ENCODE measurements at places on chromosomes 6 and 20.

- DNase-seq, result peak; percentile 41
These were observed 315.9 kb downstream of the TFAP2A start for GRCh38 chr6:10098756-10099528.

GRCh38 chr6:38564301-38564700, 75.4 kb downstream of the BTBD9 start:
- DNase-seq, result no peak

DNA sequence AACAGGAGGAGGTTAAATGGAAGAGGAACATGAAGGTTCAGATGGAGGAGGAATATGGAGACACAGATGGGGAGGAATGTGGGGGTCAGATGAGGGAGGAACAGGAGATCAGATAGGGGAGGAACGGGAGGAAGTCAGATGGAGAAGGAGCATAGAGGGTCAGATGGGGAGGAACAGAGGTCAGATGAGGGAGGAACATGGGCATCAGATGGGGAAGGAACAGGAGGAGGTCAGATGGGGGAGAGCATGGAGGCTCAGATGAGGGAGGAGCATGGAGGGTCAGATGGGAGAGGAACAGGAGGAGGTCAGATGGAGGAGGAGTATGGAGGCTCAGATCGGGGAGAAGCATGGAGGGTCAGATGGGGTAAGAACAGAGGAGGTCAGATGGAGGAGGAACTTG, 290.6 kb downstream of the BMP7 start:
- DNase-seq, result no peak

DNA sequence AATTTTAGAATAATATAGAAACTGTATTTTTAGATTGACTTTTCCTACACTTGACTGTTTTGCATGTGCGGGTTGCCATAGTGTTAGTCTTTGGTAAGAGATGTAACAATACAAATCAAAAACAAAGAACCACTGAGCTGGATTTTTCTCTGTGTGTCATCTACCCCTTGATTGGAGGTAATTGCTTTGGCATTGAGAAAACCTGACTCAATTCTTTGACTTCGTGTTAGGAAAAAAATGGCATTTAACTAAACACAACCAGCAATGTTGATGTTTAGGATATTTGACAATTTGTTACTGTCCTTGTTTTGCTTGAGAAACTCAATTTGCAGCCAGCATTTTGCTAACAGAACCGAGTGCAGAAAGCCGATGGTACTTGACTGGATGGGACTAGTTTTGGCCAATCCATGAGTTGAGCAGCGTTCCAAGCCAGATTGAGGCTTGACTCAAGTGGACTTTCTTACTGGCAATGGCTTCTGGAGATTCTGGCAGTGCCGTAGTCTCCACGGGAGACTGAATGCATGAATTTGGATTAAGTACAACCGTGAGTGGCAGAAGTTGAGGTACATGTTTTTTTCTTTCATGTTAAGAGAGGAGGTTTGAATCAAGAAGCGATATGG, 17.1 kb downstream of the TPBG start:
- DNase-seq, result no peak

DNA sequence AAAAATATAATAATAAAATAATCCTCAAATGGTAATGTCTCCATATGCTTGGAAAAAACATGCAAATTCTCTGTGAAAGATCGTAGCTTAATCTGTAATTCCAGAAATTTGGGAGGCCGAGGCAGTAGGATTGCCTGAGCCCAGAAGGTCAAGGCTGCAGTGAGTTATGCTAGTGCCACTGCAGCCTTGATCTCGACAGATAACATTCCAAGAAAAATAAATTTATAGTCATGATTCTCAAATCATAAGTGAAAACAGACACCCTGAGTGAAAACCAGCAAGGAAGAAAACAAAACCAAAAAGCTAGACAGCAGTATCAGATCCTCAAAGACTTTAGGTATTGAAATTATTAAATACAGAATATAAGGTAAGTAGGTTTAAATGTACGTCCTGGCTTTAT, 3.8 kb upstream of the MUC21 start:
- no peak for DNase-seq

- no peak for DNase-seq
These were observed 12.6 kb upstream of the SLC23A2 start for GRCh38 chr20:5013682-5014447.

- no peak for DNase-seq
These were observed 2.0 kb downstream of the FGD2 start for GRCh38 chr6:37007340-37008043.

GRCh38 chr20:34834459-34834893, 9.0 kb upstream of the NCOA6 start:
- peak; percentile 72 for DNase-seq

GRCh38 chr20:12414446-12415274, 497.0 kb downstream of the BTBD3 start:
- no peak for DNase-seq

DNA sequence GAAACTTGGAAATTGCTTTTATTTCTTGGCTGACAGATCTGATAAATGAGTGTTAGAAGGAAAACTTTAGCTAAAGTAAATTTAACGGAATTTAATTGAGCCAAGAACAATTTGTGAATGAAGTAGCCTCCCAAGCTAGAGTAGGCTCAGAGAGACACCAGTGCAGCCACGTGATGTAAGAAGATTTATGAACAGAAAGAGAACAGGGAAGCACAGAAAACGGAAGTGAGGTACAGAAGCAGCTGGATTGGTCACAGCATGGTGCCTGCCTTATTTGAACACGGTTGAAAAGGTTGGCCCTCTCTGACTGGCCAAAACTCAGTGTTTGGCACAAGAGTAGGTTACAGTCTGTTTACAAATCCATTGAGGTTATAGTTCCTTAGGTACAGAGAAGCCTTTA, 29.5 kb upstream of the IFNGR1 start:
- DNase-seq, result no peak

- DNase-seq, result peak; percentile 31
These were observed 18.3 kb downstream of the RAET1L start for GRCh38 chr6:150006961-150007464.

DNA sequence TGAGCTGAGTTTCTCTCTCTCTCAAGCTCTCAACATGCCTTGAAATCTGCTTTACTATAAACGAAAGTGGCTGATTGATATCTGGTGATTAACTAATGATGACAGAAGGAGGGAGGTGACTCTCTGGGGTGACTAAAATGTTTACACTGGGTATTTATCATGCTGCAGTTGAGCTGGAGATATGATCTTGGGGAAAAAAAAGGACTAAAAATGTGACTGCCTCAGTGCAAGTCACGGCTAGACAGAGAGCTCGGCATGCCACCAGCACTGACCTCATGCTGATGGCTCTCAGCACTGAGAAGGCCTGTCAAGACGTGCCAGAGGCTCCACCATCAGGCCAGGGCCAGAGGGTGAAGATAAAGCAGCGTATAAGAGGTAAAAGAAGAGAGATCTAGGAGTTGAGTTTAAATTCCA, 103.1 kb upstream of the SPACA1 start:
- no peak for DNase-seq

DNA sequence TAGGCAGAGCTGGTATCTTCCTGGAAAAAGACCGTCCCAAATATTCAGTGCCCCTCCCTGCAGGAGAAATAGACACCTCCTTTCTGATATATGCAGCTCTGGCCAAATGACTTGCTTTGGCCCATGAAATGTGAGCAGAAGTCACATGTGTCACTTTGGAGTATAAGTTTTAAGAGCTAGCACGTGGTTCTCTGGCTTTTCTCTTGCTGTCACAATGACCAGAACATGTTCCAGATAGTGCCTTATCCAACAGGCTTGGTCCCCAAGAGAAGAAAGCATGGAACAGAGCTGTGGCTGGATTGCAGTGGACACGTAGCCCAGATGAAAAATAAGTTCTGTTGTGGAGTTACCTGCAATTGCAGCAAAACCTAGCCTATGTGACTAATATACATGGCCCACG, 40.4 kb downstream of the UNC5CL start:
- no peak for DNase-seq

- DNase-seq, result no peak
These were observed 23.9 kb downstream of the TRERF1 start for GRCh38 chr6:42427871-42428270.

- DNase-seq, result no peak
These were observed 147.7 kb downstream of the BTBD9 start for GRCh38 chr6:38492031-38492430.

DNA sequence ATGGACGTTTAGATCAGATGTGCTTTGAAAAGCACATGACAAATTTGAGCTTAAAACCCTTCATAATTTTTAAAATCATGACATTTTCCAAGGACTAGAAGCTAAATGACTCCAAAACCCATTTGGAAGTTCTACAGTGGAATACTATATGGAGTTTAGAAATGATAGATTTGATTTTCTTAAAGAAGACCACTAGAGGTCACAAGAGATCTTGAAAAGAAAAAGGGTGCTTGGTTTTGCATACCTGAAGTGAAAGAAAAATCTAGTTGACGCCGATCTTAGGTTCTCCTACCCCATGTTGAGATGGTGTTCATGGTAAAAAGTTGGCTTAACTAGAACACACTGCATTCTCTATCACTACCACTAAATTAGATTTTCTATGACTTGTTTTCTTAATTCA, 31.5 kb downstream of the CFAP61 start:
- peak; percentile 64 for DNase-seq

DNA sequence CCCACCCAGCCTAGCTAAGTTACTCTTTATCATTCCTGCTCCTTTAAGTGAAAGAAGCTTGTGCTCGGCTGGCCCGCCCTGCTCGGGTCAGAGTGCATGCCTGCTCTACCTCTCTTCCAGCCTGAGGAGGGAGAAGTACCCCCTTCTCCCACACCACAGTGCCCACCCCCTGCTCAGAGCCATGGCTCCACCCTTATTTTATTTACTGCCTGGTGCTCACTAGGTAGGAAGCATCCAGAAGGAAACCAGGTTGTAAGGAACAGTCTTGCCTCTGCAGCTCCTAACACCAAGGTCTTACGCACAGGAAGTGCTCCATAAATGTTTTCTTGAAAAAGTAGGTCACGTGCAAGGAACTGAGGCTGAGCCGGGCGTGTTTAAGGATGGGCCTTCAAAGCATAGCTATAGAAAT, 105.7 kb upstream of the SNX9 start:
- no peak for DNase-seq

GRCh38 chr6:116210750-116211425, 43.0 kb downstream of the TSPYL4 start:
- DNase-seq, result no peak

GRCh38 chr6:124371974-124372475, 568.4 kb downstream of the NKAIN2 start:
- no peak for DNase-seq

GRCh38 chr20:34747479-34747878, 43.3 kb downstream of the TP53INP2 start:
- DNase-seq, result no peak

- no peak for DNase-seq
These were observed 83.0 kb downstream of the MAP3K4 start for GRCh38 chr6:161074496-161075121.

DNA sequence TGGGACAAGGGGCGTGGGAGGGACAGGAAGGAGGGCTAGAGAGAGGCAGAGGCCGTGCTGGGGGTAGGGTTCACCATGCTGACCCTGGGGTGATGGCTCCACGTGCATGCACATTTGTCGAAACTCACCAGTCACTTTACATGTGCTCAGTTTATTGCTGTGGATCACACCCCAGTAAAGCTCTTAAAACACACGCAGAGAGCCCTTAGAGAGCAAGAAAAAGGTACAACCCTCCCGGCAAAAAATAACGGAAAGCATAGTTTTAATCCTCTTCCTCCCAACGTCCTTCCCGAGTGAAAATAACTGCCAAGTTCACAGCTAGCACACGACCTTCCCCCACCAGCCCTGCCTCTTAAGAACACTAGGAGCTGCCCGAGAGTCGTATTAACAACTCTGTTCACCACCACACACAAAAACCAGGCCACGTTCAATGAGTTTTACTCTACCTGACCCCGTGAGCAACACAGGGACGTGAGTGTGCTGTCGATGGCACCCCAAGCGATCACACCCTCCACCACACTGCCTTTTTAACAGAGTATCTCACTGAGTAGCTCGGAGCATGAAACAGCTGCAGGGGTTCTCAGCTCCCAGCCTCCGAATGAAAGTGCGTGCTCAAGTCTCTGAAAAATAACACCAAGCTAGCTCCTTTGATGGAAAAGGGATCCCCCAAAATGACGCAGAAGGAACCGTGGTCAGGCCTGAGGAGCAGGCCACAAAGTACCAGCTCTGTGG, 39.7 kb downstream of the TAF4 start:
- peak; percentile 19 for DNase-seq

DNA sequence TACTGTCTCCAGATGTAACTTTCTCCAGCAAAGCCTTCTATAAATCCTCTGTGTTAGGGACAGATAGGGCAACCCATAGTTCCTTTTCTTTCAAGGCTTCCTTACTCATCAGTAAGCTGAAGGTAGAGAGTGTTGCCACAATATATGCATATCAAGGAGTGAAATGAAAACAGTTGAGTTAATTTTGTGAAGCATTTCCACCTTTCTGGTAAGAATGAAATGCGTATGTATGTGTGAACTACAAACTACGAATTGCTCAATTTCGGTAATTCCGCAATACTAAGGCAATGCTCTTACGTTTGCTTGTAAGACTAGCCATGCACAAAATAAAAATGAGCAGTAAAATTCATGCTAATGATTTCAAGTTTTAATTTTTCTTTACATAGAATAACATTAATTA, 61.2 kb upstream of the HBS1L start:
- DNase-seq, result no peak

- no peak for DNase-seq
These were observed 25.8 kb upstream of the TNFRSF21 start for GRCh38 chr6:47335466-47335865.

DNA sequence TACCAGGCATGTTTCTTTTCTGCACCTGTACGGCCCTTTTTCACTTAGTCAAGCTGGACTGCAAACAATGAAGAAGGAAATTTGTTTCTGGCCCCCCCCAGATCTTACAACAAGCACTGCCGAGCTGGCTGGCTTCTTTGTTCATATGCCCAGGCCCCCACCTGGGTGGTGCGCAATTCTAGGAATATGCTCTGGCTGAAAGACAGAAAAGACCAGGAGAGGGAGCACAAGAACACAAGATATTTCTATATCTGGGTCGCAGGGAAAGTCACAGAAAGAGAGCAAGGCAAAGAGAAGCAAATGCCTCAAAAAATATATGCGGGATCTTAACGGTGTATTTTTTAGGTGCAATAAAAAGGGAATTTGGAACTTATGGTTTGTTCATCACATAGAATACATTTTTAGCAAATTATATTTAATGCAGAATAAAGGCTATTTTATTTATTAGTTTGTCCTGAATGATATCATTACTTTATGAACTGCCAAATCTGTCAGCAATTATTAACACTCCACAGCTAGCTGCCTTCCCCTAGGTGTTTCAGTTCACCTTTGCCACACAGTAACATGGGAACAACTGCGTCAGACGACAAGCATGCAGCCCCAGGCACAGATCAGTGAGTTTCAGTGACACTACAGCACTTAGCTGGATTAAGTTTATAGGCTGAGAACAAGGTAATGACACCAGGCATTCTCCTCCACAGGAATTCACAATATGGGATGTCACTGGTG, 76.5 kb downstream of the GJA10 start:
- peak; percentile 77 for DNase-seq

GRCh38 chr20:37627060-37627766, 66.6 kb upstream of the CTNNBL1 start:
- DNase-seq, result peak; percentile 65

DNA sequence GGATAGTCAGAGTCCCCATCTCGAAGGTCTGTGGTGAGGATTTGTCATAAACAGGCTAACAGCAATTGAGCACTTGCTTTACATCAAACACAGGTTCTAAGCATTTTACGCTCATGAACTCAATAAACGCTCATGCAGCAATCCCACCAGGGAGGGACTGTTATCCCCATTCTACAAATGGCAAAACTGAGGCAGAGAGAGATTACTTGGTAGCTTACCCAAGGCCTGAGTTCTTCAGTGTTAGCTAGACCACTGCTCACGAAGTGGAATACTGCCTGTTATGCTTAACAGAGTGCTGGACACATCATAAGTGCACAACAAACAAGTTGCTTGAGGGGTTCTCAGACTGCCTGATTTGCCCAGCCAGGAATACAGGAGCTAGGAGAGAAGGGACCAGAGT, 23.7 kb upstream of the TCP11 start:
- DNase-seq, result no peak

Data from A673 (cell line).